Activated CD8-positive, alpha-beta memory T cell treated with anti-CD3 and anti-CD28 coated beads for 1 hour (primary cell): ENCODE measurements at places on chromosomes 6 and 20.

DNA sequence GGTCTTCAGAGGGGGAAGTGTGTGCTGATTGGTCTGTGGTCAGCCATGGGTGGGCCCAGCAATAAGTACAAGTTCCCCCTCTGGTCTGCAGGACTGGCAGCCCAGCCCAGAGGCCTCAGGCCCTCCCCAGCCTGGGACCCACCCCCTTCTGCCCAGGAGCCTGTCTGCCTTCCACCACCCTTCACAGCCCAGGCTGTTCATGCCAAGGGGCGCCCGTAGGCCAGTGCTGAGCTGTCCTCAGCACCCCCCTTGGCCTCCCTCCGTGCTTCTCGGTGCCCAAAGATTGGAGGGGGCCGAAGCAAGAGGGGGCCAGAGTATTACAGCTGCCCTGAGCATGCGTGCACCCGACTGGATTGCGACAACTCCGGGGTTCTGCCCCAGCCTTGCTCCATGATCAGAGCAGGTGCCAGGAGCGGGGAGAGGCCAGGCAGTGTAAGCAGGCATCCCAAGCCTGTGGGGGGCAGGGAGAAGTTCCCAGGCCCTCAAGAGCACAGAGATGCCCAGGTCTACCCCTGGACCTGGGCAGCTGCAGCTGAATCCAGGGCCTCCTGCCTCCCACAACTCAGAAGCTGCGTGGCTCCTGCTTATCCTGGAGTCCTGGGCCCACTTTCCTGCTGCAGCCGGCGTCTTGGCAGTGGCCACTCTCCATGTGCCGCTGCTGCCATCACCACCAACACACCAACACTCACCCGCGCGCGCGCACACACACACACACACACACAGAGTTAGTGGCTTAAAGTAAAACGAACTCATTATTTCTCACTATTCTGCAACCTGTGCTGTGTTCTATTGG is 33.3 kb downstream of the CST9L start:
- DNase-seq: no peak

DNA sequence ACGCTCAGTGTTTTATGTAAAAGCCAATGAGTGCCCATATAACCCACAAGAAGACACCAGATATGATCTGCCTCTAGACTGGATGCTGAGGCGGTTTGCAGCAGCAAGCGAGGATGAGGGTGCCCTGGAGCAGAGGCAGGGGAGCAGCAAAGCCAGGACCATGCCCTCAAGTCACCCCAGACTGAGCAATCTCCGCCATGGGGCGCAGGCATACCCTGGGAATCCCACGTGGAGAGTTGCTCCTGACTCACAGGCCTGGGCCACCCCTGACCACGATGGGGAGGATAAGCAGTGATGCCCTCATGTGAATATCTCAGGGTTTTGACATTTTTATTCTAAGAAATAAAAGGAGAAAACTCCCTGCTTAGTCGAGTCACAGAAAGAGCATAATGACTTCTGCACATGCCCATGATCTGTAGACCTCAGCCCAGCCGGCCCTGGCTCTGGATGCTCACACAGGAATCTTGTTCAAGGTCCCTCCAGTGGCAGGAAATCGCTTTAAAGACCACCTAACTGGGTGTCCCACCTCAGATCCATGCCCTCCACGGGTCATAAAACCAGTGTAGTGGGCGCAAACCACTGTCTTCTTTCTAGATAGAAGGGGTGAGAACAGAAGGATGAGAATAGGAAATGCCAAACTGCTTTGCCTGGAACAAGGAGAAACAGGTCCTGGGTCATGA is 138.3 kb upstream of the SNX9 start:
- no peak for DNase-seq

DNA sequence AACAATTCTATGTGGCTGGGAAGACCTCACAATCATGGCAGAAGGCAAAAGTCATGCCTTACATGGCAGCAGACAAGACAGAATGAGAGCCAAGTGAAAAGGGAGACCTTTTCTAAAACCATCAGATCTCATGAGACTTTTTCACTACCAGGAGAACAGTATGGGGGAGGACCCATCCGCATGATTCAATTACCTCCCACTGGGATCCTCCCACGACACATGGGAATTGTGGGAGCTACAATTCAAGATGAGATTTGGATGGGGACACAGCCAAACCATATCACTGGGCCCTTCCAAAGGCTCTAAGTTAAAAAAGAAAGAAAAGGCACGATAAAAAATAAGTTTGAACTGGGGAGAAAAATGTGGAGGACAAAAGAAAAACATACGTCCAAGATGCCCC is 406.9 kb upstream of the CDH4 start:
- no peak for DNase-seq

DNA sequence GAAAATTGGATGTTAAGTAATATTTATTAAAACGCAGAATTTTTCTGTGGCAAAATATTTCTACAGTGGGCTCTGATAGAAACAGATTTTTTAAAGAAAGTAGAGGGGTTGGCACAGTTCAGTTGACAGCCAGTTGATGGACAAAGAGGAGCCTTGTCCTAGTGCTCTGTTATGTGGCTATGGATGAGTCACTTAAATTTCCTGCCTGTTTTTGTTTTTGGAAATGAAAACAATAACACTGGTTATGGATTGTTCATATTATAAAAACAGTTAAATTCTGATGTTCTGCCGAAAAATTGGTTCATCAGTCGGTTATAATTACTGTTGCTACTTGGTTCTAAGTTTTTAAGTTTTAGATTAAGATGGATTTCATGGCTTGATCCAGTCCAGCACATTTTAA is 42.8 kb downstream of the MYO6 start:
- no peak for DNase-seq

GRCh38 chr20:61803915-61804751 is 261.5 kb downstream of the TAF4 start:
- DNase-seq: no peak
